Frontal cortex (tissue), 4 donors: ENCODE measurements at places on chromosomes 11 and 22. TPM values are rescaled to one million over a fixed set of nuclear protein-coding genes. Genes with fewer than 3 reads are reported as not detected.

- DNase-seq: no peak
These were observed 84.9 kb downstream of the TRPC6 start for GRCh38 chr11:101498891-101499290.

DNA sequence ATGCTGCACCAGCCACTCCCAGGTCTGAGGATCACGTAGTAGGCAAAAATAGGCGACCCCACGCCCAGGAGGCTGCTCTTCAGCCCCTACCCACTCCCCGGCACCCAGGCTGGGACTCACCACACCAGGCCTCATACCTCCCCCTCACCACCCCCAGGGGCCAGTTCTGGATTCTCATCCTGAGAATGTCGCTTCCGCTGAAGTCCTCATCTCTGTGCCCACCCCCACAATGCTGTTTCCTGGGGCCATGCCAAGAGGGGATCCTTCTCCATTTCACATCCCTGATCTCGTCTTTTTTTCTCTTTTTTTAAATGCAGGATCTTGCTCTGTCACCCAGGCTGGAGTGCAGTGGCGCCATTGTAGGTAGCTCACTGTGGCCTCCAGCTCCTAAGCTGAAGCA is 1.7 kb upstream of the OSM start:
- no peak for DNase-seq

Gene GALNT18
- 20.4 TPM for total RNA-seq

Gene SGSM1
- total RNA-seq: 8.6 TPM

GRCh38 chr11:115802641-115803040 is 298.4 kb upstream of the CADM1 start:
- DNase-seq: no peak

- DNase-seq: no peak
These were observed 12.5 kb downstream of the OTOG start for GRCh38 chr11:17559341-17560087.

Gene OR51E1
- total RNA-seq: 0.41 TPM

GRCh38 chr11:96017856-96018255 is 93.9 kb upstream of the MTMR2 start:
- no peak for DNase-seq

Gene MEI1
- 0.41 TPM for total RNA-seq

DNA sequence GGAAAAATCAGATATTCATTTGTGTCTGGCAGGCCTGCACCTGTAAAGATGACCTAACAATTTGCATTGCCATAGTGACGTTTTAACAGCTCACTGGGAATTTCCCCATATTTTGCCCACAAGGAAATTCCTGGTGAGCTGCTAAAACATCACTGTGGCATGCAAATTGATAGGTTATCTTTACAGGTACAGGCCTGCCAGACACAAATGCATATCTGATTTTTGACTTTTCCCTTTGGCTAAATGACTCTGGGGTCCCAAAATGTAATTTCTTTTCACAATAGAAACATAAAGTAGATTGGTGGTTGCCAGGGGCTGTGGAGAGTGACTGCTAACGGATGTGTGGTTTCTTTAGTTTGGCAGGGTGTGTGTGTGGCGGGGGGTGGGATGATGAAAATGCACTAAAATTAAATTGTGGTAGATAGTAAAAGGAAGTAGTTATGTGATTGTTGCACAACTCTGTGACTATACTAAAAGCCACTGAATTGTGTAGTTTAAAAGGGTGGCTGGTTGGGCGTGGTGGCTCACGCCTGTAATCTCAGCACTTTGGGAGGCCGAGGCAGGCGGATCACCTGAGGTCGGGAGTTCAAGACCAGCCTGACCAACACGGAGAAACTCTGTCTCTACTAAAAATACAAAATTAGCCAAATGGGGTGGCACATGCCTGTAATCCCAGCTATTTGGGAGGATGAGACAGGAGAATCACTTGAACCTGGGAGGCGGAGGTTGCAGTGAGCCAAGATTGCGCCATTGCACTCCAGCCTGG is 18.5 kb upstream of the FEZ1 start:
- DNase-seq: no peak

DNA sequence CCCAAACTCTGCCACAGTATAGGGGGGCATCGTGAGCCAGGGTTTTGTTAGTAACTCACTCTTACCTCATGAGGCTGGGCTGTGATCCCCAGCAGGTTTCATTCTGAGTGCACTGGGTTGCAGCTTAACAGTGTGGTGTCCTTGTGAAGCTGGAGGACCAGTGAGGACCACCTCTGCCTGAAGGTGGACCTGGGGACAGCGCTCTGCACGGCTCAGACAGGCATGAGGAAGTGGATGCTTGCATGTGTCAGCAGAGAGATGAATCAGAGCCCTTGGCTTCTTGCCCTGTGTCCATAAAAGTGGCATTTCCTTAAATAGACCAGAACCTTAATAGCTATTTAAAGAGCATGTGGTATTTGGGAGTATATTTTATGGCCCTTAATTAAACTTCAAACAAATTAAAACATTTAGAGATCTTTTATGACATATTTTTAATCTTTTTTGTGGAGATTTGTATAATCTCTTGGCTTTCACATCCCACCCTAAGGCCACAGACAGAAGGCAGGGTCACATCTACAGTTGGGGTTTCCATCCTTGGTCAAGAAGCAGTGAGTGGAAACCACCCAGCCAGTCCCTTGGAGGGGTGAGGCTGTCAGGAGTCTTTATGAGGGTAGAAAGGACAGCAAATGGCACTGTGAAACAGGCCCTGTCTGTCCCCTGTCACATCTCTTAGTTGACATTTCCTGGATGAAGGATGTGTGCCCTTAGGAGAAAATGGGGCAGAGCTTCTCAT is 24.8 kb upstream of the ADORA2A start:
- no peak for DNase-seq

Gene TMEM191C
- total RNA-seq: 2.4 TPM

DNA sequence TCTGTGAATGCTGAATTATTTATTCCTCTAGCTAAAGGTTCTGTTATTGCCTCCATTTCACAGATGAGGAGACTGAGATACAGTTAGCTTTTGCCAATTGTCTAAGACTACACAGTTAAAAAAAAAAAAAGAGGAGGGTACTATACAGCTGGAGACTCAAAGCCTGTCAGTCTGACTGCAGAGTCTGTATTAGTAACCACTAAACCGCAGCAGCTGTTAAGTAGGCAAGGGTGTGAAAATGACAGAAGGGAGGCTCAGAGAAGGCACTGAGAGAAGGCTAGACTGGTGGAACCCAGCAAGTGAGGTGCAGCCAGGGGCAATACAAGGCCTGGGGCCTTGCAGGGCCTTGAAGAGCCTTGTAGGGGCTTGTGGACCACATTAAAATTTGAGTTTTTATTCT is 181.2 kb downstream of the CSNK2A3 start:
- no peak for DNase-seq

DNA sequence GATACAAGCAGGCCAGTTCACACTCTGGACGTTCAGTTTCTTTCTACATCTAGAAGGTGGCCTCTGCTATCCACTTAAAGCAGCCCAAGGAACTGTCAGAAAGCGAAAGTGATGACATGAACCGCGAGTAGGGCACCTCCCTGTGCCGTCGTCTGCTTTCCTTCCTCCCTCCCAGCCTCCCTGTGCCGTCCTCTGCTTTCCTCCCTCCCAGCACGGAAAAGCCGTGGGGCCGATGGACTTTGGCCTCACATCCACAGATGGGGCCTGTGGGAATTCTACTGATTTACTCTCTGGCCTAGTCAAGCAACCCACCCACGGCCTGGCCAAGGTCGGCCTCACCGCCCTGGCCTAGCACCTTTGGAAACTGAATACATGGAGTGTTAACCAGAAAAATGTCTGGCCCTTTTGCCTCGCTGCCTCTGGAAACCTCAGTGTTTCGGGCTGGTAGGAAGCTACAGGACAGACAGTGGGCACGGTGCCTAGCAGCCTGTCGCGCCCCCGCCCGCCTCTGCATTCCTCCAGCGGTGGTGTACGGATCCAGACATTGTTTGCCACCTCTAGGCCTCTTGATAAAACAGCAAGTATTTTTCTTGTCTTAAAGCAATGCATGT is 14.2 kb downstream of the PEX26 start:
- DNase-seq: no peak

- DNase-seq: no peak
These were observed 8.4 kb downstream of the OR10V1 start for GRCh38 chr11:59705294-59705693.

Gene GGTLC2
- total RNA-seq: not detected
